Neural crest cell (in vitro differentiated cells): ENCODE measurements at places on chromosomes 2 and 18. TPM values are rescaled to one million over a fixed set of nuclear protein-coding genes. Genes with fewer than 3 reads are reported as not detected.

DNA sequence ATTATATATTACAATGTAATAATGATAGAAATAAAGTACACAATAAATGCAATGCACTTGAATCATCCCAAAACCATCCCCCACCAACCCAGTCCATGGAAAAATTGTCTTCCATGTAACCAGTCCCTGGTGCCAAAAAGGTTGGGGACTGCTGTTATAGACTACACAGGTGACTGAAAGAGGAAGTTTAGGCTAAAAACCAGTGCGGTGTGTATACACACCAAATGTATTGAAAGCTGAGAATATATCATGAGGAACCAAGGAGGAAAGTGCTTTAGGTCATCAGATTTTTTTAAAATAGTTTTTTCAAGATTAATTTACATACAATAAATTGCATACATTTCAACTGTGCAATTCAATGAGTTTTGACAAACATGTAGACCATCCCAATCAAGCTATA is 20.5 kb upstream of the C1D start:
- no peaks in the 10 kb centered on the region for H3K36me3 ChIP-seq
- H3K4me1 ChIP-seq = no peaks in the 10 kb centered on the region
- H3K4me3 ChIP-seq = no peak overlapping the region
- peaks cover 16% of the 10 kb centered on the region for H3K27me3 ChIP-seq
- DNase-seq = no peak

- peak overlapping the region; percentile 42 for H3K4me3 ChIP-seq
- no peaks in the 10 kb centered on the region for H3K36me3 ChIP-seq
- H3K27ac ChIP-seq = no peak overlapping the region
- no peak for DNase-seq
- H3K4me1 ChIP-seq = peaks cover 8% of the 10 kb centered on the region
Observed at GRCh38 chr2:208407667-208408066, 1.1 kb downstream of the PTH2R start.

DNA sequence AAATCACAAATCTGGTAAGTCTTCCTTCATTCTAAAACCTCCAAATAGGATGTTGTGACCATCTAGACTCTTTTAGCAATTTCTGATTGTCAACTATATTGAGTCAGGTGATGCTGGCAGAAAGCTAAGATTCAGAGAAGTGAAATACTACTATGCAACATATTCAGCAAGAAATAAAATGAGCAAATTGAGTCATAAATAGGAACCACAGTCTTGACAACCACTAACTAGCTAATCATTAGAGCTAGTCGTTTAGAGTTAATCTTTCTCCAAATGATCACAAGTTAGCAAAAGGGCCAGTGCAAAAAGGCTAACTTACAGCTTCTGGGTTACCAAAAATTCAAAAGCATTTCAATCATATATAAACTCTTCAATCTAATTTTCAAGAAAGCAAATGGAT is 54.5 kb downstream of the ROCK1 start:
- no peak overlapping the region for H3K27ac ChIP-seq
- no peaks in the 10 kb centered on the region for H3K27me3 ChIP-seq
- no peak for DNase-seq
- H3K4me3 ChIP-seq = no peak overlapping the region

DNA sequence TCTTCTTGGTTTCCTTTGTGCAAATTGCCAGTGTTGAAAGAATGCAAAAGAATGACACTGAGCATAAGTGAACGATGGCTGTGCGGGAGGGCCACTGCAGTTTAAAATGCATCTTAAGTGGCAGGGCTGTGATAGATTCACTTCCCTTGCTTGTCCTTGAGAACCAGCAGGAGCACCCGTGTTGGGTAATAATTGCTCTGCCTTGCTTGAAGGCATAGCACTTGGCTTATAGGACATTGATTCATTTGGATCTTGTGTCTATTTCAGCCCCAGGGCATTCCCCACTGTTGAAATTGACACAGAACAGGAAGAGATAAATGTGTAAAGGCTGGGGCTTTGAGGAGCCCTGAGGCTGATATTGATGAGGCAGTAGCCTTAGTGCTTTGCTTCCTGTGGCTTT is 1003.7 kb upstream of the GYPC start:
- no peaks in the 10 kb centered on the region for H3K27me3 ChIP-seq
- peaks cover 26% of the 10 kb centered on the region for H3K4me1 ChIP-seq
- H3K4me3 ChIP-seq = no peak overlapping the region
- H3K36me3 ChIP-seq = no peaks in the 10 kb centered on the region
- H3K27ac ChIP-seq = no peak overlapping the region
- DNase-seq = no peak

GRCh38 chr2:229344151-229344551 is 73.1 kb upstream of the PID1 start:
- no peak overlapping the region for H3K27ac ChIP-seq
- no peak for DNase-seq
- no peaks in the 10 kb centered on the region for H3K36me3 ChIP-seq
- H3K27me3 ChIP-seq = peaks cover 4% of the 10 kb centered on the region
- H3K4me1 ChIP-seq = no peaks in the 10 kb centered on the region

GRCh38 chr2:29920631-29921559 is 491 bp downstream of the ALK start:
- H3K36me3 ChIP-seq = no peaks in the 10 kb centered on the region
- peak overlapping the region; percentile 87 for H3K4me3 ChIP-seq
- DNase-seq = peak; percentile 20
- H3K27me3 ChIP-seq = peaks cover 75% of the 10 kb centered on the region
- peaks cover 31% of the 10 kb centered on the region for H3K4me1 ChIP-seq

- H3K4me1 ChIP-seq = peaks cover 38% of the 10 kb centered on the region
- no peaks in the 10 kb centered on the region for H3K27me3 ChIP-seq
- DNase-seq = no peak
- no peak overlapping the region for H3K4me3 ChIP-seq
Observed at GRCh38 chr2:172861656-172862476, 126.2 kb downstream of the RAPGEF4 start.

DNA sequence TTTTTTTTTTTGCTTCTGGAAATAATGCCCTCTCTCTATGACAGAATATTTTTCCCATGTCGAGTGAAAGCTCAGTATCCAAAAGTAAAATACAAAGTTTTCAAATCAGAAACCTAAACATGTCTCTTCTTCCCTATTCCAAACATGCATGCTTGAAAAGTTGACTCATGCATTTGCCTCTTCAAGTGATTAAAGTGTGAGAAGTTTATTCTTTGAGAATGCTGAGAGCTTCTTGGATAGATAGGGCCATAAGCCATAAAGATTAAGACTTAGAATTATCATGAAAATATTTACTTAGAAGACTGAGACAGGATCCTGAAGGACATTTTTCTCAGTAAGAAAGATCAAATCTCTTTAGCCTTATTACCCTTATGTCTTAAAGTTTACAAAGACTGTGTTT is 98.6 kb upstream of the EPB41L5 start:
- no peak overlapping the region for H3K4me3 ChIP-seq
- H3K27me3 ChIP-seq = no peaks in the 10 kb centered on the region
- H3K4me1 ChIP-seq = no peaks in the 10 kb centered on the region
- no peak for DNase-seq
- H3K27ac ChIP-seq = no peak overlapping the region

- no peak for DNase-seq
- H3K36me3 ChIP-seq = no peaks in the 10 kb centered on the region
- H3K27ac ChIP-seq = no peak overlapping the region
- peak overlapping the region; percentile 4 for H3K4me3 ChIP-seq
Observed at GRCh38 chr2:201890453-201890852, 84.1 kb downstream of the CDK15 start.

- H3K27me3 ChIP-seq = peaks cover 12% of the 10 kb centered on the region
- no peaks in the 10 kb centered on the region for H3K4me1 ChIP-seq
- no peak for DNase-seq
- no peak overlapping the region for H3K27ac ChIP-seq
- H3K4me3 ChIP-seq = no peak overlapping the region
Observed at GRCh38 chr2:238938401-238939055, 90.6 kb downstream of the TWIST2 start.

- no peaks in the 10 kb centered on the region for H3K36me3 ChIP-seq
- H3K4me3 ChIP-seq = peak overlapping the region; percentile 97
- no peak for DNase-seq
- peaks cover 49% of the 10 kb centered on the region for H3K4me1 ChIP-seq
- peaks cover 21% of the 10 kb centered on the region for H3K27me3 ChIP-seq
Observed at GRCh38 chr2:36357847-36358659, 2.5 kb downstream of the CRIM1 start.

The SPATA3 gene
- total RNA-seq = not detected in 2 replicates

The MGAT4A gene
- total RNA-seq = 11.5 and 12.2 TPM in 2 replicates

The ANKRD30B gene
- total RNA-seq = not detected in 2 replicates

The CDKL4 gene
- total RNA-seq = 0.75 and 0.93 TPM in 2 replicates
